ENCODE measurements at places on chromosomes 13 and 19.

DNA sequence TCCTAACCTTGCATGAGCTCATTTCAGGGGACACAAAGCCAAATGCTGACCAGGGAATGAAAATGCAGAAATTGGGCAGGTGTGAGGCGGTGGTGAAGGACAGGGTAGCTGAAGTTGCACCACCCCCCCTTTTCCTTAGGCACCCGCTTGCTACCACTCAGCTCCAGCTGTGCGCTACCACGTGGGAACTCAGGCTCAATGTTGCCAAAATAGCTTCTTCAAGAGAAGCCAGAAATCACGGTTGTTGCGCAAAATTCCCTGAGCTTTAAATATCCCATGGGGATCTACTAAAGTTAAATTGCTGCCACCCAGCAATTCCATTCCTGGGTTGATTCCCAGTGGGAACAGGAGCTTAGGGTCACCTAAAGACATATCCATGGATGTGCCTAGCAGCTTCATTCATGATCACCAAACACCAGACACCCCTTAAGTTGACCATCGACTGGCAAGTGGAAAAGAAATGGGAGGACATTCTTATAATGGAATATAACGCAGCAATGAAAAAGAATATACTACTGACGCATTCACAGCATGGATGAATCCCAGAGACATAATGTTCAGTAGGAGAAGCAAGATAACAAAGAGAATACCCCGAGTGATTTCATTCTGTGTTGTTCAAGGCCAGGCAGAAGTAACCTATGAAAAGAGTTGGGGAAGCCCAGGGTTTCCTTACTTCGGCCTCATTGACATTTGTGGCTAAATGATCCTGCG is 12.8 kb upstream of the ADGRL1 start:
- no peak for DNase-seq

GRCh38 chr13:73945871-73946270 is 188.3 kb downstream of the KLF12 start:
- DNase-seq, result no peak

DNA sequence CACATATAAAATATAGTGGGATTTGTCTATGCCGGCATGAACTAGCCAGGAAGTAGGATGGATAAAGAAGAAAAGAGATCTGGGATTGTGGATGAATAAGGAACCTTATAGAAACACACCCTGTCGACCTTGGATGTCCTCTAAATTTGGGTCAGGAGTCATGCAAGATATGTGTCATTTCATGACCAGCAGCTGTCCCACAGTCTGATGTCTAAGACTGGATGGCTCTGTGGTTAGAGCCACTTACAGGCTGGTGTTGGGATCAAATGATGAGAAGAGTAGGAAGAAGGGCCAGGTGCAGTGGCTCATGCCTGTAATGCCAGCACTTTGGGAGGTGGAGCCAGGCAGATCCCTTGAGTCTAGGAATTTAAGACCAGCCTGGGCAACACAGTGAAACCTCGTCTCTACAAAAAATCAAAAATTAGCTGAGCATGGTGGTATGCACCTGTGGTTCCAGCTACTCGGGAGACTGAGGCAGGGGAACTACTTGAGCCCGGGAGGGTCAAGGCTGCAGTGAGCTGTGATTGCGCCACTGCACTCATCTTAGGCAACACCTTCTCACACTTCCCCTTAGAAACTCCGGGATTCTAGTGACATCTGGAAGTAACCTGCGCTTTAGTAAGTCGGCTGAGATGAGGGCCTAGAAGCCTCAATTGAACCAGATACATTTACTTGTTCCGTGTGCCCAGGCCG is 30.8 kb downstream of the TMED1 start:
- DNase-seq, result no peak

GRCh38 chr13:32228330-32229041 is 86.7 kb downstream of the ZAR1L start:
- no peak for DNase-seq

All from NCI-H1048 (cell line).